Activated CD4-positive, alpha-beta T cell treated with anti-CD3 and anti-CD28 coated beads, Interleukin-2, amount 10 ng/mL, durations not matched to agents 24 days and 14 days (primary cell): ENCODE measurements at places on chromosomes 3 and 15. TPM values are rescaled to one million over a fixed set of nuclear protein-coding genes. Genes with fewer than 3 reads are reported as not detected.

The SLC33A1 gene
- total RNA-seq = 27.4 and 28.0 TPM in 2 replicates

The STRC gene
- 0.05 and 0.45 TPM in 2 replicates for total RNA-seq

The TP53BP1 gene
- 38.7 and 40.0 TPM in 2 replicates for total RNA-seq

The FYTTD1 gene
- total RNA-seq = 53.2 and 56.8 TPM in 2 replicates

The ADIPOQ gene
- not detected in 2 replicates for total RNA-seq

The GADL1 gene
- not detected in 2 replicates for total RNA-seq

The IQCF2 gene
- not detected in 2 replicates for total RNA-seq
